ENCODE measurements at places on chromosomes 1 and 21.

DNA sequence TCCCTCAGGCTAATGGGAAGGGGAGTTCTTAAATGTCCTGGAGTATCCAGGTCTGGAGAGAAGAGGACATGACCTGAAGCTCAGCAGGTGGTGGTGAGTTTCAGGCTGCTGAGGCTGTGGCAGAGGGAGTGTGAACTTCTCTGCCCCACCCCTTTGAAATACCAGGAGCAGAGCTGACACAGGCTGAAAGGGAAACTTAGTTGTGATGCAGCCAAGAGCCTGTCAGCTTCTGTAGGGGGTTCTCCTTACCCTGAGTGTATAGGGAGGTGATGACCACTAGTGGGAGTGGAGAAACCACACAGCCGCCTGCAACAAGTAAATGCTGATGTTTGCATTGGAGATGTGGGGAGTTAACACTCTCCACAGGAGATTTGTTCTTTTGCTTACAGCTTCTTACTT lies 152.3 kb downstream of the FCRL5 start:
- no peak for DNase-seq

GRCh38 chr1:218336328-218336727 lies 8.8 kb upstream of the TGFB2 start:
- DNase-seq: no peak

DNA sequence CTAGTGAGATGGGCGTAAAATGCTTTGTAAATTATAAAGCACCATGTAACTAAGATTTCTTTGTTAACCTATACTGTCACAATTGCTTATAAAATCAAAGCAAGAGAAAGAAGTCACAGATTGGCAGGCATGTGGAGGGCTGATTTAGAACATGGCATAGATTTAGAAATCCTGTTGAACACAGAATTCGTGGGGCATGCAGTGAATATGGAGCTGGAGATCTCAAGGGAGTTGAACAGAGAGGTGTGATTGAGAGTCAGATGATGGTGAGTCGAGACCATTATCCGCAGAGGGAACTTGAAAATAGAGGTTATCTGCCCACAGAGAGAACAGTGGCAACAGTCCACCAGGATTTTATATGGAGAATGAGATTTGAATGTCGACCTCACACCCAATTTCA lies 27.6 kb downstream of the PBX1 start:
- DNase-seq: no peak

- DNase-seq: no peak
Observed at GRCh38 chr1:160779626-160780397, 16.2 kb upstream of the LY9 start.

- no peak for DNase-seq
Observed at GRCh38 chr1:6123083-6123482, 57.0 kb downstream of the CHD5 start.

DNA sequence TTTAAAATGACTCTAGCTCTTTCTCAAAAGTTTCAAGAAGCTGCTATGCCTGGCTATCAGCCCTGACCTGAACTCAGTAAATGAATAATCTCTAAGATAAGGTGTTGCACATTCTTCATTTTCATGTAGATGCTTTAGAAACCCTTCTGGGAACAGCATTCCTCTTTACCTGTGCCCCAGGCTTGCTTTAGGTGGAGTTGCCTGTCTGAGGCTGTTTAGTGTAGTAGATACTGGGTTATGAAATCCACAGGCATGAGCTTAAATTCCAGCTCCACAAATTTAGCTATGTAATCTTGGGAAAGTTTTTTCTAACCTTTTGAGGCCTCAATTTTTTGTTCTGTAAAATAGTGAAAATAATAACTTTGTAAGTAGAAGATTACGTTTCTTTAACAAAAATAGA lies 41.6 kb downstream of the ATP6V1G3 start:
- no peak for DNase-seq

GRCh38 chr1:76284842-76285241 lies 210.3 kb downstream of the ST6GALNAC3 start:
- no peak for DNase-seq

- no peak for DNase-seq
Observed at GRCh38 chr21:29187944-29188343, 57.5 kb downstream of the MAP3K7CL start.

GRCh38 chr1:204514828-204515227 lies 1.4 kb upstream of the MDM4 start:
- no peak for DNase-seq

GRCh38 chr21:40540216-40540615 lies 306.7 kb downstream of the DSCAM start:
- no peak for DNase-seq

DNA sequence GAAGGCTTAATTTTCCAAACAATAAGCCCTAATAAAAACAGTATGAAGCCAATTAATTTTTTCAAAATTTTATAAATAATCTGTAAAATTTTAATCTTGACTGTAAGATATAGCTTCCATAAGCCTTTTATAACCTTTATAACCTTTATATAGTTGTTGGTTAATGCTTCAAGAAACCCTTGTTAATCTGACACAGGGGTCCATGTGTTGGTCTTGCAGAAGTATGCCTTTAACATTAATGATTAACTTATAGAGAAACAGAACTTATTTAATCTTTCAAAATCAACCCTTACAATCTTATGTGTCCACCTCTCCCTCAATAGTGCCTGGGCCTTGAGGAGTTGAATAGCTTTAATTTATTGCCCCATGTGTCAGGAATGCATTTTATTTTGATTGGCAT lies 23.2 kb upstream of the HAO2 start:
- no peak for DNase-seq

DNA sequence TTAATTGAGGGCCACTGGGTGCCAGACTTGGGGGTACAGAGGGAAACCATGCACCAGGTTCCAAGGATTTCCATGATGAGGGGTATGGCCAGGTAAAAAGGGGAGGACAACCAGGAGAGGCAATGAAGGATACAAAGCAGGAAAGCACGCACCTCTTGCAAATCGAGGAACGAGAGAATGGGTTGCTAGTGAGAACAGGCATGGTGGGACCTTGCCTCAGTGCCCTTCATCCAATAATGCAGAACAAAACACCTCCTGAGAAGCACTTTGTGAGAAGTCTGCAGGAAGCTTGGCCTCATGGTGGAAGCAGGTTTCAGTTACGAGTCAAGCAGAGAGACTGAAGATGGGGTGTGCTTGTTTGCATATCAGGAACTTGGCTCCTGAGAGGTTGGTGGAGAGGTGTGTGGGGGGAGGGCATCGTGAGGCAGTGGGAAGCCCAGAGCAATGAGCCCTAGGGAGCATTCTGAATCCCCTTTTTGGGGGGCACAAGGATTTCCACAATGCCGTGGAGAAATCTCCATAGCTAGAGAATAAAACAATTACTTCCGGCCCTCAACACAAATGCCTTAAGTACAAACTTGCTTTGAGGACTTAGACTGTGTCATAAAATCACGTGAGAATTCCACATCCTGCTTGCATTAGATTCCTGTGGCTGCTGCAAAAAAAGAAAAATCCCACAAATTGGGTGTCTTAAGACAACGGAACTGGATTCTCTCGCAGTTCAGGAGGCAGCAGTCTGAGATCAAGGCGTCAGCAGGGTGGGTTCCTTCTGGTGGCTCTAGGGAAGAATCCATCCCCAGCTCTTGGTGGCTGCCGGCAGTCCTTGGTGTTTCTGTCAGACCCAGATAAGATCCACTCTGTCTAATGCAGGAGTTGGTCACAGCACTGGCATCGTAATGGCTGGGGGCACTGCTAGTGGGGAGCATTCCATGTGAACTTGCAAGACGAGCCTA lies 54.9 kb upstream of the BACE2 start:
- DNase-seq: no peak

- DNase-seq: no peak
Observed at GRCh38 chr1:199054694-199055093, 415.9 kb downstream of the PTPRC start.

DNA sequence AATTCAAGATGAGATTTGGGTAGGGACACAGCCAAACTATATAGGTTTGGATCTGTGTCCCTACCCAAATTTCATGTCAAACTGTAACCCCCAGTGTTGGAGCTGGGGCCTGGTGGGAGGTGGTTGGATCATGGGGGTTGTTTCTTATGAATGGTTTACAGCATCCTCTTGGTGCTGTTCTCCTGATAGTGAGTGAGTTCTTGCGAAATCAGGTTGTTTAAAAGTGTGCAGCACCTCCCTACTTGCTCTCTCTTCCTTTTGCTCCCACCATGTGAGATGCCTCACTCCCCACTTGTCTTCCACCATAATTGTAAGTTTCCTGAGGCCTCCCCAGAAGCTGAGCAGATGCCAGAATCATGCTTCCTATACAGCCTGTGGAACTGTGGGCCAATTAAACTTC lies 17.3 kb downstream of the ODF2L start:
- DNase-seq: no peak

DNA sequence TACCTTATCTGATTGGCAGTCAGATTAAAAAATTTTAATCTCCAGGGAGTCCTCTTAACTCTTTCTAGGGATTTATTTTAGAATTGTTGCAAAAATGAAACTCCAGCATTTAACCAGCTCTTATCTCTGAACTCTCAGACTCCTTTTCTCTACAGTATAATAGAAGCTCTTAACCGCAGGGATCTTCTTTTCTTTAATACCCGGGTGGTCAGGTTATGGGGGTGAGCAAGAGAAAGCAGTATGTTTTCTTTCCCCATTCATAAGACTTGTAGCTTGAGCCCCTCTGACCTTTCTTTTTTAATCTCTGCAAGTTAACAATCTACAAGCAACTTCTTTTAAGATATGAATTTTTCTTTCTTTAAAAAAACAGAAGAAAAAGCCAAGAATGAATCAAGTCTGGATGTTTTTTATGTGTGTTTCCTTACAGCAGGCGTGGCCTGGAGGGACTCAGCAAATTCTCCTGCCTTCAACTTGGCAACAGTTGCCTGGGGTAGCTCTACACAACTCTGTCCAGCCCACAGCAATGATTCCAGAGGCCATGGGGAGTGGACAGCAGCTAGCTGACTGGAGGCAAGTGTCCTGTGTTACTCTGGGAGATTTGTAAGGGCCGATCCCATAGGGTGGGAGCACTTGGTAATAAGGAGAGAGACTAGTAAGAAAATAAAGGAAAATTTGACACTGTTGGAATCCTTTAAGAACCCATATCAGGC lies 13.4 kb upstream of the OLFML3 start:
- no peak for DNase-seq

- DNase-seq: no peak
Observed at GRCh38 chr1:41540886-41541591, 56.6 kb upstream of the EDN2 start.

DNA sequence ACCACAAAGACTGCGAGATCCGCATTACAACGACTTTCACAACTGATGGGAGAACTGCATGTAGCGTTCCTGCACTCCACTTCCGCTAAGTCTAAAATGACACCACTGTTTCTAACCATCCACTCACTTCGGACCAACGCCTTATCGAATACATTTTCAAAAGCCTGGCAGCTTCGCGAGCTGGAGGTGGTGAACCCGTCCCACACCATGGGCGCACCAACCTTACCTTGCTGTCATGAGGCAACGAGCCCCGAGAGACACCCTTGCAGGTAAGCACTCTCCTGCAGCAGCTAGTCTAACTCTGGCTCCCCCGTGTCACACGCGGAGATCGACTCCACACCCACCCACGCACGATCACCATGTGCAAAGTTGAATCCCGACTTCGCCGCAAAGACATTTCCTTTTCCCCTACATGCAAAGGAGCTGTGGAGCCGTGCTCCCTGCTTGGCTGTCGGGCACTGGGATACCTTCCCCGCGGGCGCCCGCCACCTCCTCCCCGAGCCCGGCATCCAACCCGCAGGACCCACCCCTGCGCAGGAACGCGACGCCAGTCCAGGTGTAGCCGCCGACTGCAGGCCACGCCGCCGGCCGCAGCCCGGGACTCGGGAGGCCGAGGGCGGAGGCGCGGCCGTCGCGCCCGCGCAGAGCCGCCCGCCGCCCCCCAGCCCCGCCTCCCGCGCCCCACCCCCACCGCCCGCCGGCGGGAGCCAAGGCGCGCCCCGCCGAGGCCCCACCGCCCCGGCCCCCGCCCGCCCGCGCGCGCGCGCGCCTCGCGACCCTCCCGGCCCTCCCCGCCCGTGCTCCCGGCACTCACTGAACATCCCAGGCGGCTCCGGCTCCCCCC lies 629 bp downstream of the TAF5L start:
- no peak for DNase-seq

GRCh38 chr1:229874136-229874535 lies 192.9 kb upstream of the GALNT2 start:
- no peak for DNase-seq

GRCh38 chr1:24321697-24322469 lies 2.7 kb downstream of the GRHL3 start:
- no peak for DNase-seq

DNA sequence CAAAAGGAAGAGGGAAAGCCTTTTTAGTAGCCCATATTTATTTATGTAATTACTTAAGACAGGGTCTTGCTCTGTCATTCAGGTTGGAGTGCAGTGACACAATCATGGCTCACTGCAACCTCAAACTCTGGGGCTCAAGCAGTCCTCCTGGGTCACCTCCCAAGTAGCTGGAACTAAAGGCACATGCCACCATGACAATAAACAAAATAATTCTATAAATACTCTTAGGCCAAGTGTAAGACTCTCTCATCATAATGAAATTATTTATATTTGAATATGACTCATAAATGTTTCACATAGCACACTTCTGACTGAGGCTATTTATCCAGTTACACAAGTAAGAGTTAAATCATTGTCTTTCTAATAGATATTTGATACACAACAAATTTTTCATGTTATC lies 314.7 kb downstream of the AMY1C start:
- DNase-seq: no peak

DNA sequence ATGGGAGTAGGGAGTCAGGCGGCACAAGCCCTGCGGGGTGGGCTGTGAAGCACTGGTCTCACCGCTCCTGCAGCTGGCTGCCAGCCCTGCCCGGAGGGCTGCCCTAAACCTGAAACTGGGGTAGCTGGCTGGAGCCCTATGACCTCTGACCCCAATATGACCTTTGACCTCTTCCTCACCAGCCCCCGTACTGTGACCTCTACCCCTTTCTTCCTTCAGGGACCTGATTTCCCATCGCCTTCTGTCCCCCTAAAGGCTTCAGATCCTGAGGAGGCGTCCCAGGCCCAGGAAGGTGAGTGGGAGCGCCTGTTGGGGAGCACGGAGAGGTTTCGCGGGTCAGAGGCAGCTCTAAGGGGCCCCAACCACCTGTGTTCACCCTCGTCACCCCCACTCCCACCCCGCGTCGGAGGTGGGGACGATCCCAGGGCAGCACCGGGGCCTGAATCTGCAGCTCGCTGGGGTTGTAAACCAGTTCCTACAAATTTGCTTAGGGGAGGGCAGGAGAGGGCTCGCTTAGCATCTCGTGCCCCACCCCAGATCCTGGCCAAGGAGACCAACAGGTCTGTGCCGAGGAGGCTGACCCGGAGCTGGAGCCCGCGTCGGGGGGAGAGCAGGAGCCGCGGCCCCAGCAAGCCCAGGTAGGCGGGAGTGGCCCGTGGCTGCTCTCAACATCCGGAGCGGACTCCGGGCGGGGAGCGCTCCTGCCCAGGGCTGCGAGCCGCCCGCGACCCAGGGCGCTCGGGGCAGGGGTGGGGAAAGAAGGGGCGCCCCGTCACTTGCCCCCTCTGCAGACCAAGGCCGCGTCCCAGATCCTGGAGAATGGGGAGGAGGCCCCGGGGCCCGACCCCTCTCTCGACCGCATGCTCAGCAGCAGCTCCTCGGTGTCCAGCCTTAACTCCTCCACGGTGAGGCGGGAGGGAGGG lies 7.3 kb downstream of the SYTL1 start:
- no peak for DNase-seq

Measured in NCI-H1694 (cell line).